ENCODE measurements at places on chromosomes 13 and 19.

DNA sequence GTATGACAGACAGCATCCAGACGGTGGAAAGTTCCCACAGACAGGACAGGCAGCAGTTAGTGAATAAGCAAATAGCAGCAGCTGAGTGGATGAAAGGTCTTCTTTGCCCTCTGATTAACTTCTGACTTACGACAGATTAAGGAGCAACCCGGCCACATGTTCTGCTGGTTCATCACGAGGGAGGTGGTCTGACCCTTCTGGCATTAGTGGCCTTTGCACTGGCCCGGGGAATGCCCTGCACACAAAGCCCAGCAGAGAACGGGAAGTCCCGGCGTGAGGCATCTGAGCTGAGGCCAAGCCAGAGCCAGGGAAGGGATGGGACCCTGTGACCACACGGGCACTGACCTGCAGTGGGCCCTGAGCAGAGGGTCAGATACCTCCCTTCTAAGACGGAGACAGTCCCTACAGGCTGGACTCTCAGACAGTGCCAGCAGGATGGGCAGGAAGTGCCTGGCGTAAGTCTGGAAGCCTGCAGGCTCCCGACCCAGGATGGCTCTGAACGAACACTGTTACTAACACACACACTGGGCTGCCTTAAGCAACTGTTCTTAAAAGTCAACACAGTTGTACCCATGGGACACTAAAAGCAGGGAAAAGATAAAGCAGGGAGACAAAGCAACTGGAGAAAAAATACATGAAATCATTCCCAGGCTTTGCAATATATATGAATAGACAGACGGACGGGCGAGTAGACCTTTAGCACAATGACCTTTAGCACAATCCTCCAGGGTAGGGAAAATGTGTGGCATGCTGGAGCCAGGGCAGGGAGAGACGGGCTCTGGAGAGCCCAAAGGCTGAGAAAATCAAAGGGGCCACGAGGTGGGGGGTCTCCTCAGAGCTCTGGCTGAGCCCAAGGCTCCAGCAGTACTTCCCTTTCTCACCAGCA is 6.3 kb downstream of the C19orf12 start:
- DNase-seq = no peak

- no peak for DNase-seq
Observed at GRCh38 chr19:29806098-29806866, 5.5 kb upstream of the CCNE1 start.

- no peak for DNase-seq
Observed at GRCh38 chr19:31277516-31277915, 71.7 kb downstream of the TSHZ3 start.

- no peak for DNase-seq
Observed at GRCh38 chr13:24687611-24688010, 7.4 kb downstream of the ATP12A start.

DNA sequence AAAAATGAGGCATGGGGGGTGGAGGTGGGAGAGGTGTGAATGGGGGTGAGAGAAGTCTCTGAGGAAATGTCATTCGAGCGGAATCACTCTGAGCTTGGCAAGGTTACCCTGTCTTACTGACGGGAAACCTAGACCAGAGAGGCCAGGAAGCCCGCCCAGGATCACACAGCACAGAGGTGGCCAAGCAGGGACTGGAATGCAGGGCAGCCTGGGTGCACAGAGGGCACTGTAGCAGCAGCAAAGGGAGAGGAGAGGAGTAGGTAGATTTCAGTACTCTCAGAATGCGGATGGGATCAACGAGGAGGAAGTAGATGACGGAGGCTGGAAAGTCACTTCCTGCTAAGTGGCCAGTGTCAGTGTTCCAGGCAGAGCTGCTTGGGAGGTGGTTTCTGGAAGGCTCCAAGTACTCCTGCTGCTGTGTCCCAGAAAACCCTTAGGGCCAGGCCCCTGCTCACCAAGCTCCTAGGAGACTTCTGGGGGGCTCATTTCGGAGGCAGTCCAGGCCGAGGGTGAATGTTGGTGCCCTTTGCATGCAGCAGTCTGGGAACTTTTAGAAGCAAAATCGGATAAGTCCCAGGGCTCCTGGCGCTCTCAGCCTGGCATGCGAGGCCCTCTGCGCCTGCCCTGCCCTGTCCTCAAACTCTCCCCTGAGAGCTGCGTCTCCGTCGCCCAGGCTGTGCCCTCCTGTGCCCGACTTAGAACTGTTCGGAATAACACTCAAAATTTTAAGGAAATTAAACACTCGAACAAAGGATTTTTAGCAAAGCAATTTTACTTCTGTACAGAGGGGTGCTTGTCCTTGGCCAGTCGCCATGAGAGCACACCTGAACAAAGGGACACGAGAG is 33.5 kb downstream of the DNM2 start:
- no peak for DNase-seq

DNA sequence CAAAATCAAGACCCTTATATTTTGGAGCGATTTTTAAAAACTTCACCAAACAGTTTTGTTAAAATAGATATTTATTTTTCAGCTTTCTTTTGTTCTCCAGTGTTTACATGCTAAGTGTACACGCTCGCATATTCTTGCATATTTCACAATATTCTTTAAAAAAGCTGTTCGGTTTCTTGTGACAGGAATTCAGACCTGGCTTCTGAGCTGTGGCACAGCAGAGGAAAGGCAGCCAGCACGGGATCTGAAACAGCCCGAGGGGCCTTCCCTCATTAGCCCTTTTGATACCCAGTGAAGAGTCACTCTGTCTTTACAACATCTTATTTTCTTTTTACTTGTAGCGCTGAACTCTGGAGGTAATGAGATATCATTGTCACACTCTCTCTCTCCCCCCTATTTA is 234.0 kb downstream of the B3GLCT start:
- no peak for DNase-seq

- DNase-seq = no peak
Observed at GRCh38 chr13:44574466-44574855, 1.7 kb downstream of the TSC22D1 start.
